ENCODE measurements at places on chromosomes 16 and 17.
A peak's percentile ranks its signal among the peaks of the same experiment; 100 is the strongest.

DNA sequence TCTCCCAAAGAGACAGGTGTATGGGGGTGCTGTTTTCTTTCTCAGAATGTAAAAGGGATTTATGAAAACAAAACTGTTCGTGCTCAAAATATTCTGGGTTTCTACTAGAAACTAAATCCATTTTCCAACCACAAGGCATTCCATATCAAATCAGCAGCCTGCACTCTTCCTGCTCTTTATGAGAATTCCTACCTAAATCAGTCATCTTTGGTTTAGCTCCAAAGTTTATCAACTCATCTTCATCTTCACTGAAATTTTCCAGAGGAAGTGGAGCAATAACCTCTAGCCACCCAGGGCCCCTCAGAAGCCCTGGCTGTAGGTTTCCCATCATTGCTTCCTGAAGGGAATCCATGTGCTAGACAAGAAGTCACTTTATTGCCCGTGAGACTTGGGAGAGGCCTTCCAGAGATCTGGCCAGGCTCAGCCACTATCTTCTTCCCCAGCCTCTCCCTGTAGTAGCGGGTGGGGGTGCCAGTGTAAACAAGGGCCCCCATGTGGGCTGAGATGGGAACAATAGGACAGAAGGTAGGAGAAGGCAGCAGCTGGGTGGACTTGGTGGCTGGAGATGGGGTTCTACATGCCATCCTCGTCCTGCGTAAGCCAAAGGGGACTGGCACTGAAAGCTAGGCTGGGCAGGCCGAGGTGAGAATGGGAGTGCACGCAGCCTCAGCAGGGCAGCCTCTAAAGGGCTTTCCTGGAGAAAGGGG, 22.0 kb upstream of the ALDH3A1 start:
- DNase-seq = no peak

DNA sequence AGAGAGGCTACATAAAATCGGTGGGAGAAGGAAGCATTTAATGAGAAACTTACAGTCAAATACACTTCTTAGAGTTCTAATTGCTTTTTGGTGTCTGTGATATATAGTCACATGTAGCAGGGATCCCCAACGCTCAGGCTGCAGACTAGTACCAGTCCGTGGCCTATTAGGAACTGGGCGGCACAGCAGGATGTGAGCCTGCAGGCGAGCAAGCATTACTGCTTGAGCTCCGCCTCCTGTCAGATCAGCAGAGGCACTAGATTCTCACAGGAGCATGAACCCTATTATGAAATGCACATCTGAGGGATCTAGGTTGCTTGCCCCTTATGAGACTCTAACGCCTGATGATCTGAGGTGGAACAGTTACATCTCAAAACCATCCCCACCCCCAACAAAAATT, 158.5 kb downstream of the TANC2 start:
- no peak for DNase-seq

- peak; percentile 52 for DNase-seq
Measured at GRCh38 chr17:2056206-2057174, 1.6 kb downstream of the HIC1 start.

DNA sequence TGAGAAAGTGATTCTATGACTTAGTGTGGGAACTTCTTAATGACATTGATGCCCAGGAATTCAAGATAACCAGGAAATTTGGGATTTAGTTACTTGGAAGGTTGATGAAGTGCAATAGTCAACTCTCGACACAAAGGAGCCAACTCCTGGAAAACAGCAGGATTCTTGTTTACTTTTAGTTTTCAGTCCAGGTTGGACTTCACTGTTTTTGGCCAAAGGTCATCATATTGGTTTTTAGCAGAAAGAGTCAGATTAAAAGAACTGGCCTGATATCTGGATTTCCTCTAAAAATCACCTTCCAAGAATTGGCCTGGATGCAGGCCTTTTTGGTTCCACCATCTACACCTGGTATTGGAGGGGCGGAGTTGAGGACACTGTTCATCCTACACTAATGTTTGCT, 60.1 kb upstream of the SALL1 start:
- no peak for DNase-seq

DNA sequence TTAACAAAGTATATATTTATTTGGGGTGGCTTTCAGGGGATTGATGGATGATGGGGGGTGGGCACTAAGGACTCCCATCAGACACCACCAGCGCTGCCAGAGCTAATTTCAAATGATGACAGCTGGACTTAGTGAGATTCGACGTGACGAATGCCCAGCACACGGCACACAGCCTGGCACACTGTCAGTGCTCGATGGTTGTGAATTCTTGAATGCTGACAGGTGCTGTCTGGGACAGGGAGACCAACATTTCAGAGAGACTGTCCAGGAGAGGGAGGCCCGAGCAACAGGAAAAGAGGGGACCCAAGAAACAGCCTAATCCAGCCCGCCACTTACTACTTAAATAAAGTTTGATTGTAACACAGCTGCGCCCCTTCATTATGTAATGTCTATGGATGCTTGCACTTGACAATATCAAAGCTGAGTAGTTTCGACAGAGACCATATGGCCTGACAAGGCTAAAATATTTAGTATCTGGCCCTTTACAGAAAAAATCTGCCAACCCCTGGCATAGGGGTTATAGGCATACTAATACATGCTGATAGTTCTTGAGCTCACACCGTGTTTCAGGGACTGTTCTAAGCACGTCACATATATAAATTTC, 6.2 kb upstream of the MPRIP start:
- no peak for DNase-seq

DNA sequence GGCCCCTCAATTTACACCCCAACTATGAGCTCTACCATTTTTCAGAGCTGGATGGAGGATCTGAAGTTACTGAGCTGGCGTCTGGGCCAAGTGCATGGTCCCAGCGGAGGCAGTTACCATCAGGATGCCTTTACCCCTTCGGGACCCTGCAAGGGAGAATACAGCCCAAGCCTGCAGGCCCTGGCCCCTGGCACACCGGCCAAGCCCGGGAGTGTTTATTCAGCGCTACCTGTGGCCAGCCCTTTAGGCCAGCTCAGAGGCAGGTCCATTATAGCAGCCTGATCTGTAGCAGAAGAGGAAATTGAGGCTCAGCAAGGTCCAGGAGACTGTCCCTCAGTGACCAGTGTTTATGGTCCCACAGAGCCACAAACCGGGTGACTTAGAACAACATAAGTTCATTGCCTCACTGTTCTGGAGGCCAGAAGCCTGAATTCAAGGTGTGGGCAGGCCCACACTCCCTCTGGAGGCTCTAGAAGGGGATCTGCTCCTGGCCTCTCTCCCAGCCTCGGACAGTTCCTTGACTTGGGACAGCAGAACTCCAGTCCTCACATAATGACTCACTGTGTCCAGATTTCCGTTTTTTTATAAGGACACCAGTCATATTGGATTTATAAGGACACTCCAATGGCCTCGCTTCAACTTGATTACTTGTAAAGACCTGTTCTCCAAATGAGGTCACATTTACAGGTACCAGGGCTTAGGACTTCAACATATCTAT, 8.8 kb downstream of the SEC14L5 start:
- DNase-seq = no peak

- peak; percentile 61 for DNase-seq
Measured at GRCh38 chr16:16075488-16076422, 126.3 kb downstream of the ABCC1 start.

GRCh38 chr17:76830987-76831715, 37.1 kb upstream of the MGAT5B start:
- no peak for DNase-seq

- no peak for DNase-seq
Measured at GRCh38 chr16:89522287-89522686, 14.1 kb downstream of the SPG7 start.

DNA sequence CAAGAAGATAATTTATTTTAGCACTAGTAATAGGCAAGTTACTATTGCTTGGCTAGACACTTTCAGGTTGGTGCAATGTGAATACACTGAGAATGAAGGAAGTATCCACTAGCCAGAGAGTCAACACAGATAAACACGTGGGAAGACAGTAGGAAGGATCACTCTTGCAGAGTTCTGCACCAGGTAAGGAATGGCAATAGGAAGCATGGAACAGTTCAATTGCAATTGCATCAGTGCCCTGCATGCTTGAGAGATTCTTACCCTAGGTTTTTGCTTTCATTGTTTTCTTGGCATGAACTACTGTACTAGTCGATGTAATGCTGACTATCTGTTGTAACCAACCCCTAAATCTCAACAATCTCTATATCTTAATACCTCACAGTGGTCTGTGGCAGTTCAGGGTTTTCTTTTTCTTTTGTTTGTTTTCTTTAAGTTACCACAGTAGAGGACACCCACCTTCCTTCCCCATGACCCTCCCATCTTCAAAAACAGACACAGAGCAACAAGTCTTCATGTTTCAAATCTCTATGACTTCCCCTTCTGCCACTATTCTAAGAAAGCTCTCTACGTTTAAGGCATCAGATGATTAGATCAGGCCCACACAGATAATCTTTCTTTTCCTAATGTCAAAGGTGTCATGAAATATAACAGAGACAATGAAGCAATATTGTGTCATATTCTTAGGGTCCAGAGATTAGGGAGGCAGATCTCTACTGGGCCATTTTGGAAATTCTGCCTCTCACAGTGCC, 18.1 kb upstream of the ABCA8 start:
- DNase-seq = no peak

DNA sequence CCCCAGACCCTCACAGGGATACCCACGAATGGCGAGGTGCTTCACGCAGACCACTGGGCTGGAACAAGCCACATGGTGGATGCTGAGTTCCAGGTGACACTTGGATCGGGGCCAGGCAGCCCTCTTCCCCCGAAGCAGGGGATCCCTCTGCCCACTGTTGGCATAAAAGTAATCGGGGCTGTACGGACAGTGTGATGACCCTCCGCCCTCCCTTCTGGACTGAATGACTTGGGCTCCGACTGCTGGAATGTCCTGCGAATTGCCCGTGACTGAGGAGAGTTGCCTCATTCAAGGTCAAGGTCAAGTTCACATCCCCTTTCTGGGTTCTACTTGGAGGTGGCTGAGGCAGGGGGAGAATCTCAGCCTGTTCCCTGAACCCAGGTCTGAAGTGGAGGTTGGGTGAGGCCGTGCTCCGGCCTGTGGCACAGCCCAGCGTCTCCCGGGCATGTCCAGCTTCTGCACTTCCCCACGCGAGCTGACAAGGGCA, 28.5 kb upstream of the CREBBP start:
- no peak for DNase-seq

DNA sequence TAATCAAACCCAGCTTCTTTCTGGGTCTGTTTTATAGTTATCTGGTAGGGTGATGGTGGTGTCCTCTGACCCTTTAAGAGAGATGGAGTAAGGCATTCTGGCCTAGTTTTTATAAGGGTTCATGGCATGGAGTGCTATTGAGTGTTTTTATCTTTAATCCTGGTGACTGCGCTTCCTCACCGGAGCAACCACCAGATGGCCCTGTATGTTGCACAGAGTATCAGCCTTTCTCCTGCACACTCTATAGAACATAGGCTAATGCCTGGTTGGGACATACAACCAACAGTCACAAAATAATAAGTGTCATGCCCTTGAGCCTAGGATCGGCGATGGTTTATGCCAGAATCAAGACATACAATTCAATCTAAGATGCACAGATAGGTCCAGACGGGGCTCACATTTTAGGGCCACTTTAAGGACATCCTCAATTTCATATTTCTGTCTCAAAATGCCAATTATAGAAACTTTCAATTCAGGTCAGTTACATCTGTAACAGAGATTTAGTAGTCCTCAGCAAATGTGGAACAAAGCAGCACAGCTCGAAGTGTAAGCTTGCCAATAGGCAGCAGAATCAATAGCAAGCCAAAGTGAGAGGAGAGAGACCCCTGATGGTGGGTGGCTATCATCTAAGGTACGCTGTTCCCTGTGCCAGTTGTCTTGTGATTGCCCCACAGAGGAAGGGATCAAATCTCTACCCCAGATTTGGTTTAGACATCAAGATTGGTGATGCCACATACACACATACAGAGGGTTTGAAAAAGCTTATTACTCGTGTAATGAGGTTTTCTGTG, 37.2 kb upstream of the HOXB9 start:
- DNase-seq = no peak

DNA sequence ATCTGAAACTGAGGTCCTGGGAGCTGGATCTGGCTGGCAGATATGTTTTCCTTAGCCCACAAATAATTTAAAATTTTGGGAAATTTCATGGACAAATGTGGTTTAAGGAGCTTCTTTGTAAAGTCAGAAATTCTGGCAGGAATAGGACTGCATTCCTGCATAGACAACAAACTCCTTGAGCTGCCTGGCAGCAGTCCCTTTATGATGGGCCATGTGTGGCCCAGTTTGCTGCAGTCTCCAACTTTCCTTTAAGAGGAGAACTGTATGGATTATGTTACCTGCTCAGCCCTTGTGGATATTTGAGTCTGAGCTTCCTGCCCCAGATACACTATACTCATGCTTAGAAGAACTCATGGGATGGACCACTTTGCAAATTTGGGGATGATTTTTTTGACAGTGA, 48.5 kb upstream of the HS3ST2 start:
- no peak for DNase-seq

DNA sequence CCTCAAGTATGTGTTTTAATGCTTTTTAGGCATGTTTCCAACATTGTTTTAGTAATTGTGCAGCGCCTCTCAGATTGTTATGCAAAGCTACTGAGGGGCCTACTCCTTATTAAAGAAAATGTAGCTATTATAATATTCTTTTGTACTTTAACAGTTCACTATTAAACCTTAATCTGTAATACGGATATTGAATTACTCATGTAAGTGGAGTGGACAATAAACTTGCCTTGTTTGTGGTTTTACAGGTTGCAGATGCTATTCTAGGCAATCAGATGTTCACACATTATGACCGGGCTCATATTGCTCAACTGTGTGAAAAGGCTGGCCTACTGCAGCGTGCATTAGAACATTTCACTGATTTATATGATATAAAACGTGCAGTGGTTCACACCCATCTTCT, 41.0 kb downstream of the PTRH2 start:
- DNase-seq = no peak
